H7 (cell line): ENCODE measurements at places on chromosomes 11 and 22.
A peak's percentile ranks its signal among the peaks of the same experiment; 100 is the strongest.

DNA sequence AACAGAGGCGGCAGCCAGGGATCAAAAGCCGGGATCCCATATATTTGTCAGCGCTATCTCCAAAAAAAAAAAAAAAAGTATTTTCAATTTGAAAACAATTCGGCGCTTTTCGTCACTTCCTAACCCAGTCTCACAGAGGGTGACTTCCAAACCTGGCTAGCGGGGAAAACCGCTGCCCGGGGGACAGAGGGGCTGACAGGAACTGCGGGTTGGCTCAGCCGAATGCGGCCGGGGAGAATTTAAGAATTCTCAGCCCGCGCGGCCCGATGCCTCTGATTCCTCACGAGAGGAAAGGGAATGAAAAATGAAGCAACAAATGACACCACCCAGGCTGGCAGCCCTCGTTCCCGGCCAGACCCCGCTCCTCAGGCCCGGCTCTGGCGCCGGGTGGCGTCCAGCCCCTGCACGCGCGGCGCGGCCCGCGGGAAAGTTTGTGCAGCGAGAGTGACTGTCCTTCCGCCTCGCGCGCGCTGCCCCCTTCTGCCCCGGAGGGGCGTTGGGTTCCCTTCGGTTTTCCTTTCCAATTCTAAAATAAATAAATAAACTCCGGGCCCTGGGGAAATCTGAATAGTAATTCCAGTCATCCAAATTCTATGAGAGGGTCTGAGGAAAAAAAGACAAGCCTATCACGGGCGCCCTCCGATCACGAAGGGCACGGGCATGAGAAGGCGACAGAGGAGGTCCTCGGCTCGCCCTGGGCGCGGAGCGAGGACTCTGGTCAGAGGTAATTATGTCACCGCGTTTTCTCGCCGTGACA is 4.8 kb upstream of the PAX6 start:
- peak; percentile 63 for DNase-seq

DNA sequence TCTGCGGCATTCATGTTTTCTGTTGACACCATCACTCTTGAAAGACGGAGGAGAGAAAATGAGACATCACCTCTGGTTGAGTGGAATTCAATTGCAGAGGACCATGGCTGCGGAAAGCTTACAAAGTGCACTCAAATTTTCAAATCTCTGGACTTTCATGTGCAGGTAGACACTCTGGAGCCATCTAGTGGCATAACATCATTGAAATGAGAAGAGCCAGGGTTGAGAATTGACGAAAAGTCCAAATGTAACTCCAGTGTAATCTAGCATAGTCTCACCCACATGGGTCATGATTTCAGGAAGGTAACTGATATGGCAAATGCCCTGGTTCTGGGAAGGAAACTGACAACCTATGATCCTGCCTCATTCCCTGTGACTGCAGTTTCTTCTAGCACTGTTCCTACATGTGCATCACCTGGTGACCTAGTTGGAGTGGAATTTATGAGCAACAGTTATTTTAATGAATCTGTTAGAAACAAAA is 687.8 kb downstream of the KCNA4 start:
- DNase-seq, result peak; percentile 2

DNA sequence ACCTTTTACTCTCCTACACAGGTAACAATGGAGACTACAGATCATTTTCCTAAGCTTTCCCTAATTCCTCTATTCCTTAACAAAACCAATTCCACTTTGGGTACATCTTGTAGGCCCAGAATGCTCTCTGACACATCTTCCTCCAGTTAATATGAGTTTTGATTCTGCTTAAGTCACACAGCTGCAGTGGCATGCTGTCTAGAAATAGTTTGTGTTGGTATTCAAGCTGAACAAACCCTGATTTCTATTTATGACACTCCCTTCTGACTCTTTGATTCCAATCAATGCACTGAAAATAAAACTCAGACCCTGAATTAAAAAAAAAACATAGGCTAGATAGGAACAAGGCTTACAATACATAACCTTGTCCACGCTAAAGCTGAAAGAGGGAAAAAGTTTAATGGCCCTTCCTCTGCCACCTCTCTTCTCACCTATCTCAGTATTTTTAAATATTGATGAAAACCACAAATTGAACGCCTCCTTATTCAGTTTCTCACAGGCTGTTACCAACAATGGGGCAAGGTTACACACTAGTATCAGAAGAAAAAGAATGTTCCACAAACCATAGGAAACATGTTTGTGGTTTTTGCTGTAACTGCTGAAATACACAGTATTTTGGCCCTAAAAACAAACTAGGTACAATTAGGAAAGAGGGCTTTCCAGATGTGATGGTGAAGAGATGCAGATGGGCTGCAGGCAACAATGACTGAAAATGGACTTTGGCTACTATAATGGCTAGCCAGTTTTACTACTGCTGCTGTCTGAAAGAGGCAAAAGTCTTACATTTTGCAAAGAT is 35.7 kb upstream of the GAB2 start:
- no peak for DNase-seq

GRCh38 chr22:38244106-38244505 is 28.7 kb downstream of the TMEM184B start:
- no peak for DNase-seq

DNA sequence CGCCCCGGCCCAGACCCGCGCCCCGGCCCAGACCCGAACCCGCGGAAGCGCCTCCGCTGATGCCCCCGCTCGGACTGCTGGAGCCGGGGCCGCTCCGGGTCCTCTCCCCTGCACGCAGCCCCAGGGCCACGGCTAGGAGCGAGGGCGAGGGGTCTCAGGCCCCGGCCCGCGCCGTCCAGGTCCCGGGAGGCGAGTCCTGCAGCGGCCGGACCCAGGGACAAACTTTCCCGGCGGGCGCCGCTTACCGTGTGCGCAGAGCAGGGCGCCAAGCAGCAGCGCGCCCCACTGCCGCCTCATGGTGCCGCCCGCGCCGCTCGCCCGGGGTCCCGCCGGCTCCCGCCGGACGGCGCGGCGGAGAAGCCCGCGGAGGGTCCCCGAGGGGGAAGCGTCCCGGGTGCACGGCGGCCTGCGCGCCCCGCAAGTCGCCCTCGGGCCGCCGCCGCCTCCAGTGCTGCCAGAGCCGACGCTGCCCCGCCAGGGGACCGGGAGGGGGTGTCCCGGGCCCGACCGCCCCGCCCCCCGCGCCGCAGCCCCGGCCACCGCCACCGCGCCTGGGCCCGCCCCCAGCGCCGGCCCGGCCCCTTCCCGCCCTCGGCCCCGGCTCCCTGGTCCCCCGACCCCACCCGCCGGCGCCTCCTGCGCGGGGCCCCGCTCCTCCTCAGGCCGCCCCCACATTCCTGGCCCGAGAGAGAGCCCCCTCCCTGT is at the start of gene LRP4:
TSS of gene LRP4 (minus strand) at position 468 of the 705 bp plus-strand sequence. CDS start at position 297, 171 bp downstream.
- peak; percentile 97 for DNase-seq

DNA sequence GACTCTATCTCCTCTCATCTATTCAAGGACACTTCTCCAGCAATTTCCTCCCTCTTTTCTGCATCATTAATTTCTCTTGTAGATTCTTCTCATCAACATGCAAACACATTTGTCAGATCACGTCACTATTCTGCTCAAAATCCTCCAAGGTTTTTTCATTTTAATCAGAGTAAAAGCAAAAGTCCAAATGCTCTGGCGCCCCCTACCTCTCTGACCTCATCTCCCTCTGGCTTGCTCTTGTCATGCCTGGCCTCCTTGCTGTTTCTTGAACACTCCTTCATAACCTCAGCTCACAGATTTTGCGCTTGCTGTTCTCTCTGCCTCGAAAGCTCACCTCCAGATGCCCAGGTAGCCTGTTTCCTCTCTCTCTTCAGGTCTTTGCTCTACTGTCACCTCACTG is 22.4 kb downstream of the RTCB start:
- DNase-seq, result peak; percentile 59

DNA sequence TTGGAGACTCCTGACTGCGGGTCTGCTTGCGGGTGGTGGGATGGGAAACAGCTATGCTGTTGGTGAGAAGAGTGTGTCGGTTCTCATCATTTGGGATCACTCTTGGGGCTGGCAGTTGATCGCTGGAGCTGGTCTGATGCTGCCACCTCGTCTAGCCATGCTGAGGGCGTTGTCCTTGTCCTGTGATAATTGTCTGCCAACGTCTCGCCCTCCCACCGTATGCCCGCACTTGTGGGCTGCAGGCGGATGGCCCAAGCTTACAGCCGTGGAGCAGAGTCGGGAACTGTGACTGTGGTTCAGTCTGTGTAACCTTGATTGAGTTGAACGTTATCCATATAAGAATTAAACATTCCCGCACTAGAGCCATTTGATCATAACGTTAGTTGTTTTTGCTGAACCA is 204.4 kb downstream of the TBC1D22A start:
- DNase-seq, result no peak

DNA sequence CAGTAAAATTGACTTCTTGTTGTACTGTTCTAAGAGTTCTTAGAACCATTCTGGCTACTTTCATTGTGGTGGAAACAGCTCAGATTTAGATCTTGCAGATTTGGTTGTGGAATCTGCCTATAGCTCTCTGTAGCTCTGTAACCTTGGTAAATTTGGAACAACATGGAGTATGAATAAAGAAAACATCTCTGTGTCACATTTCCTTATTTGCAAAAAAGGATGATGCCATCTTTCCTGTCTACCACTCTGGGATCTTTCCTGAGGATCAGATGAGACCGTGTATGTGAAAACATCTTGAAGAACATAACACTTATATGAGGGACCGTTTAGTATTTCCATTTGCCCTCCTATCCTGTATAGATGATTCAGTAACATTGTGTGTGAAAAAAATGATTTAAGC is 9.1 kb downstream of the ACRV1 start:
- DNase-seq, result no peak

GRCh38 chr22:24190159-24190540 is 8.9 kb downstream of the SUSD2 start:
- DNase-seq, result no peak

DNA sequence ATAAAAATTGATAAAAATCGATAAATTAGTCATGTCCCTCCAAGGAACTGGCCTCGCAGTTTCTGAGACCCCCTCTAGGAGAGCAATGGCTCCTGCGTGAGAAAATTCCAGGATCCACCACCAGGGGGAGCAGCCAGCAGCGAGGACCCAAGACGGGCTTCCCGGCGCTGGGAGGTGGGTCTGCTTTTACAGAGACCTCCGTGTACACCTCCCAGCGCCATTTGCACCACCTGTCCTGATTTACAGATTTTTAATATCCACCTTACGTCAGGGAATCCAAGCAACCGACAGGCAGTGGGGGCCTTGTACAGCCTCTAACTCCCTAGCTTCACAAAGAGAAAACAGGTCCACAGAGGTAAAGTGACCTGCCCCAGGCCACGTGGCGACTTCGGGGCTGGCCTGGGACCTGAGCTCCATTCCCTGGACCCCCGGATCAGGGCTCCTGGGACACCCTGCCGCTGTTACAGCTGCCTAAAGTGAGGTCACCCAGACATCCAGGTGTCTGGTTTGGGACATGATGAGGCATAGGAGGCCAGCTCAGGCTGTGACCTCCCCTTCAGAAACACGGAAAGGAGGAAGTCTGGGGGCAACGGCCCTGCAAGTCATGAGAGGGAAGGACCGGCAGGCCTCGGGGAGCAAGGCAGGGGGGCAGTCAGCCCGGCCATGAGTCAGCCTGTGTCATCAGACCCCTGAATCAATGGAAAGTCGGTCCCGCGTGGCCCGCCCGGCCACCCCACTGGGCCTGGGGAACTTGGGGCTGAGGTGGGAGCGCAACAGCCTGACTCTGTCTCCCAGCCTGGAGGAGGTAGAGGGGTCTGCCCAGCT is 3.5 kb downstream of the OSM start:
- DNase-seq, result peak; percentile 95

DNA sequence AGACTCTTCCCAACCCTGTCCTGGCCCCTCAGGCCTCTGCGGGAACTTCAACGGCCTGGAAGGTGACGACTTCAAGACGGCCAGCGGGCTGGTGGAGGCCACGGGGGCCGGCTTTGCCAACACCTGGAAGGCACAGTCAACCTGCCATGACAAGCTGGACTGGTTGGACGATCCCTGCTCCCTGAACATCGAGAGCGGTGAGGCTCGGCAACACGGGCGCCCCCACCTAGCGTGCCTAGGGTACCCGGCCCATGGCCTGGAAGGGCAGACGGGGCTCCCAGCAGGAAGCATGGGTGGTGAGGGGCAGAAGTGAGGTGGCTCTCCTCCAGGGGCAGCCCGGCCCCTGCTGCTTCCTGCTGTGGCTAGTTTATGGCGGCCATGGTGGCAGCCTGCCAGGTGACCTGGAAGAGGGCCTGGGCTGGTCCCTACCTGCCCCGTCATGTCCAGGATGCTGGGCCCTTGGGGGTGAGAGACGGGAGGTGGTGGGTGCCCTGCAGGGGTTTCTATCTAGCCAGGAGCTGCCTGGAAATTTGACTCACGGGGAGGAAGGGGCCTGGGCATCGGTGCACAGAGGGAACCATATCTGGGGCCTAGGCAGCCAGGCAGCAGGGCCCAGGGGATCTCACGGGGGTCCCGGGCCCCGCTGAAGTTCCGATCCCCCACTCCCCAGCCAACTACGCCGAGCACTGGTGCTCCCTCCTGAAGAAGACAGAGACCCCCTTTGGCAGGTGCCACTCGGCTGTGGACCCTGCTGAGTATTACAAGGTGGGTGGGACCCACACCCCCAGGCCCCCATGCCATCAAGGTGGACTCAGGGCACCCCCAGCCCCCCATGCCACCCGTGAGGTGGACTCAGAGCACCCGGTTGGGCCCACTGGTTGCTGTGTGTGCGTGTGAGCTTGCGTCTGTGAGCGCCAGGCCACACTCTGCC is 9.2 kb downstream of the MUC2 start:
- DNase-seq, result peak; percentile 63

- DNase-seq, result peak; percentile 58
Observed at GRCh38 chr11:126366064-126366822, 10.8 kb downstream of the ST3GAL4 start.

DNA sequence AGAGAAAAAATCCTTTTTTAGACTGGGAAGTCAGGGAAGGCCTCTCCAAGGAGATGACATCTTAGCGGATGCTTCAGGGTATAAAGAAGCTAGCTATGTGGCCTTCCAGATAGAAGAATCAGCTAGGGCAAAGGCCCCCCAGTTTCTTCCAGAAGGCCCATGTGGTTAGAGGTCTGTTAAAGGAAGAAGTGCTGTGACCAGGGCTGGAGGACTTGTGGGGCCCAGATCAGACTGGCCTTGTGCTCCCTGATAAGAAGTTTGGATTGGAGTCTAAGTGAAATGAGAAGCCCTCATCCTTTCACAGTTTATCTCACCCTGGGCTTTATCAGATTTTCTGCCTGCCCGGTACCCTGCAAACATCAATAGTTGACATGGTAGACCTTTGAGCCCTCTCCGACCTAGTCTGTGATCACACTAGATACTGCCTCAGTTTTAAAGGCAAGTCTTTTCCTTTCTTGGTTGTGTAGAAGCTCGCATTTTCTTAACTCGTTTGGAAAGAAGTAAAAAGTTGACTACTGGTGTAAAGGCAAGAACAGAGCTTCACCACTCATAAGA is 7.8 kb downstream of the AMPD3 start:
- DNase-seq, result no peak
